ENCODE measurements at places on chromosomes 7 and 10. TPM values are rescaled to one million over a fixed set of nuclear protein-coding genes. Genes with fewer than 3 reads are reported as not detected.

GRCh38 chr7:21326241-21326640 is 101.6 kb upstream of the SP4 start:
- peaks cover 5% of the 10 kb centered on the region for H3K4me1 ChIP-seq
- H3K36me3 ChIP-seq: no peaks in the 10 kb centered on the region
- H3K27ac ChIP-seq: no peak overlapping the region
- H3K27me3 ChIP-seq: no peaks in the 10 kb centered on the region
- H3K4me3 ChIP-seq: no peak overlapping the region
- DNase-seq: no peak

DNA sequence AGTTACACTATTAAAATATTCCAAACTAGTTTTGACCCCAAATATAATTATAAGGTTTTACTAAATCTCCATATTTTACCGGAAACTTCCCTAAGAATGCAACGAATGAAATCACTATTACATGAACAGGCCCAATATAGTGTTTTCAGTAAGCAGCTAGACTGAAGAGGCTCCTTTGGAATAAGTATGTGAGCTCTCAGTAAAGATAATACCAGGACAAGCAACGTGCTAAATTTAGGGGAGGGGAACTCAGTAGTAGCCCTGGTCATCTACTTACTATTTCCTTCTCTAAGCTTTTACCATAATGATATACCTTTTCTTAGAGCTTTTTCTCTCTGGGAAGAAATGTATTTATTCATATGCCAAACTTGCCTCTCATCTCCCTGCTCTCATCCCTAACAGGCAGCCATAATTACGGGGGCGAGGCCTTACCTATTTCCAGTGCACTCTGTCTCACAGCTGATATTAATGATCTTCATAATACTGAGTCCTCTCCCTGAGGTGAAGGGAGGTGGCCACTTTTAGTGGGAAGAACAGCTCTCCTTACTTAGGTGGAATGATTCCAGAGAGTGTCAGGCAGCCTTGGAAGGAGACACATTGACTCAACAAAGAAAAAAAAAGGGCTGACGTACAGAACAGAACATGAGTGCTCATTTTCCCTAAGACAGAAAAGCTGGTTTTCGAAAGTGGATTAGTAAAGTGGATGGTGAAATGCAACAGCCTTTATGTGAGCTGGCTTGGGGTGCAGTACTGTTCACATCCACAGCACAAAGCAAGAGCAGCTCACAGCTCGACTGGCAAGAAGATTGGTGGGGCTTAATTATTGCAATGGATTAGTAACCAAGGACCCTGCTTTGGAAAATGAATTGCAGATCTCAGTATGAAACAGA is 165.4 kb downstream of the GLI3 start:
- H3K4me1 ChIP-seq: no peaks in the 10 kb centered on the region
- H3K4me3 ChIP-seq: no peak overlapping the region
- no peaks in the 10 kb centered on the region for H3K36me3 ChIP-seq
- DNase-seq: no peak

DNA sequence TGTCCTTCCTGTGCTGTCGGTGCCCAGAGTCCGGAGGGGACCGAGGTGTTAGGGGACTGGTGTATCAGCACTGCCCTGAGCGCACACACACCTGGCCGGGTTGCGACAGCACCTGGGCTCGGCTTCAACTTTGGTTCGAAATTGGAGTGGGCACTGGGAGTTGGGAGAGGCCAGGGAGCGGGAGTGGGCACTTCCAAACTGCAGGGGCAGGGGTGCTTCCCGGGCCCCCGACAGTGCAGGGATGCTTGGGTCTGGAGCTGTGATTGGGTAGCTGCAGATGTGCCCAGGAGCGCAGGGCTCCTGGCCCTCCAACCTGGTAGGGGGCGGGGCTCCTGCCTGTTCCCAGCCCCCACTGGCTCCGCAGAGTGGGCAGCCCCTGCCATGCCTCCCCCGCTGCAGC is 7.7 kb downstream of the BBS9 start:
- H3K27ac ChIP-seq: no peak overlapping the region
- peaks cover 6% of the 10 kb centered on the region for H3K36me3 ChIP-seq
- no peak for DNase-seq
- no peak overlapping the region for H3K4me3 ChIP-seq
- H3K27me3 ChIP-seq: no peaks in the 10 kb centered on the region

- H3K36me3 ChIP-seq: no peaks in the 10 kb centered on the region
- DNase-seq: peak; percentile 20
- H3K27ac ChIP-seq: no peak overlapping the region
- no peaks in the 10 kb centered on the region for H3K4me1 ChIP-seq
Measured at GRCh38 chr7:158278745-158279320, 308.8 kb downstream of the PTPRN2 start.

PON3 gene
- not detected for total RNA-seq

Data from natural killer cell treated with Interleukin-12 subunit alpha and Interleukin-12 subunit beta and Interleukin-15 and Interleukin-18, amount 100 ng/mL, for 72 hours (primary cell).